ENCODE measurements at places on chromosomes 16 and 17.

DNA sequence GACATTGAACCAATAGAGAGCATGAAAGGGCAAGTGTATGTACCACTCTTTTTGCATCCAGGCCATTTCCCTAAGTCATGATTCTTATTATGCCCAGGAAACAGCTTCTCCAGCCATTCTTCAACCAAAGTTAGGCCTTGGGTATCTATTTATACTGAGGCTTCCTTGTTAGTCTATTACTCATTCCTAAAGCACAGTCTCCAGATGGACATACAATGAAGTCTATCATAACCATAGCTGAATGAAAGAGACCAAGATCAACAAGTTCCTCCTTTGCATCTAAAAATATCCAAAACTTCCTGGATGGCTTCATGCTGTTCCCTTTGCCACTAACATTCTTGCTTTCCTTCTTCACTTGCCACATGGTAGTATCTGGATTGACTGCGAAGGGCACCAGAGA is 265.9 kb downstream of the CDH8 start:
- DNase-seq = no peak

DNA sequence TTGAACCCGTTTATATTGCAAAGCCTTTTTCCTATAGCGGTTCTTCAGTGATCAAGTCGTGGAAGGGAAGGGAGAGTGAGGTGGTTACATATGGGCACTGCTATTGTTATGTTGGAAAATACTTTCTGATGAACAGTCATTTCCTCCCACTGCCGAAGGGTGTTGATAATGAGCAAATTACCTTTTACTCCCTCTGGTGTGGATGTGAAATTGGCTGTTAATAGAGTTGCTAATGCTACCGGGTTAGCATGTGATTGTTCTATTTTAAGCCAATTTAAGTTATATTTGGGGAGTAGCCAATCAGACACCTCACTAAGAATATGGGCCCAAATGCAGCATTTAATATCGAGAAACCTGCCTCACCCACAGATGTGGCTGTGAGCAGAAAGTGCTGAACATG is 15.6 kb upstream of the PMFBP1 start:
- DNase-seq = no peak

DNA sequence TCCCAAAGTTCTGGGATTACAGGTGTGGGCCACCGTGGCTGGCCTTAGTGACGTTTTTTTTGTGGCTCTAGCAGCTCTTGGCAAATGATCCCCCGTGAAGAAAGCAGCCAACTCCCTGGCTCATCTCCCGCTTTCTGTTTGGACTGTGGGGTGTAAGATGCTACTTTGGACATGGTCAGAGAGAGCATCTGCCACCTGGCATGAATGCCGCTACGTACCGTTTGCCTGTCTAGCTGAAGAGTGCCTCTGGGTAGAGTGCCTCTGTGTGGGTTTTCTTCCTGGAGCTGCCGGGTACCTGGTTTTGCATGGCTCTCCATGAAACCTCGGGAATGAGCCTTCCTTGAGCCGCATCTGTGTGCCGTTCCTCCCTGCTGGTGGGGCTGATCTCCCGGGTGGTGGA is 34.3 kb downstream of the NDEL1 start:
- DNase-seq = no peak

GRCh38 chr17:46173153-46173552 is 20.1 kb downstream of the KANSL1 start:
- DNase-seq = no peak

DNA sequence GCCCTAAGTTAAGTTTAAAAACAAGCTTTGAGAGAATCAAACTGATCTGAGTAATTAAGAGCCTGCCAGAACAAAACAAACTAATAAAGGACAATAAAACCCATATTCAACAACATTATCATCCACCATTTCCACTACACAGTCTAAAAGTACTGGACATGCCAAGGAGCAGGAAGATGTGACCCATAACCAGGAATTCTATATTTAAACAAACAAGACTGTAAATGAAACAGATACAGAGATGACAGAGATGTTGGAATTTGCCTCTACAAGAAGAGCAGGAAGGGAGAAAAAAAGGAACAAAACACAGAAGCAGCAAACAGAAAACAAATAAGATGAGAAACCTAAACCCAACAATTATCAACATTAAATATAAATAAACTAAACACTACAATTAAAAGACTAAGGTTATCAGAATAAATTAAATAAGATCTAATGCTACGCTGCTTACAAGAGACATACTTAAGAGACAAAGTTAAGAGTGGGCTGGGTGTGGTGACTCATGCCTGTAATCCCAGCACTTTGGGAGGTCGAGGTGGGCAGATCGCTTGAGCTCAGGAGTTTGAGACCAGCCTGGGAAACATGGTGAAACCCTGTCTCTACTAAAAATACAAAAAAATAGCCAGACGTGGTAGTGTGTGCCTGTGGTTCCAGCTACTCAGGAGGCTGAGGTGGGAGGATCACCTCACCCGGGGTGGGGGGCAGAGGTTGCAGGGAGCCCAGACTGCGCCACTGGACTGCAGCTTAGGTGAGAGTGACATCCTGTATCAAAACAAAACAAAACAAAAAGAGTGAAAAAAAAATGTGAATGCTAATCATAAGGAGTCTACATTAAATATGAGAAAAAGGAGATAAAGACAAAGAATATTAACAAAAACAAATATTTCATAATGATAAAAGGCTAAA is 50.6 kb downstream of the CREBBP start:
- DNase-seq = no peak

- DNase-seq = no peak
These were observed 2.0 kb downstream of the AKAP10 start for GRCh38 chr17:19975601-19976000.

DNA sequence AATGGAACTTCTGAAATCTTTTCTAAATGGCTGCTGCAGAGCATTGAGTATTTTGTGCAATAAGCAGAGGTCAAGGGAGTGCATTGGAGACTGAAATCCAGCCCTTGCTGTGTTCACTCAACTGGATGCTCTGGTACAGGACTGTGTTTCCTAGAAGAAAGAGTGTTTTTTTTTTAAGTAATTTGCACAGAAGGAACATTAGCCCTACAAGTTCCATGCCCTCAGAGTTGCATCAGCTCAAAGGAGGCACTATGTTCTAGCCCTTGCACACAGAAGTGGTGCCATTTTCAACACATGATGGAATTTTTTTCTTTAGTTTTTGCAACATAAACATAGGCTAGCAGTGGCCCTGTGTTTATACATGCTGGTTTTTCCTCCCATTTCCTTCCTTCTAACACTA is 144.1 kb upstream of the HLF start:
- DNase-seq = no peak

DNA sequence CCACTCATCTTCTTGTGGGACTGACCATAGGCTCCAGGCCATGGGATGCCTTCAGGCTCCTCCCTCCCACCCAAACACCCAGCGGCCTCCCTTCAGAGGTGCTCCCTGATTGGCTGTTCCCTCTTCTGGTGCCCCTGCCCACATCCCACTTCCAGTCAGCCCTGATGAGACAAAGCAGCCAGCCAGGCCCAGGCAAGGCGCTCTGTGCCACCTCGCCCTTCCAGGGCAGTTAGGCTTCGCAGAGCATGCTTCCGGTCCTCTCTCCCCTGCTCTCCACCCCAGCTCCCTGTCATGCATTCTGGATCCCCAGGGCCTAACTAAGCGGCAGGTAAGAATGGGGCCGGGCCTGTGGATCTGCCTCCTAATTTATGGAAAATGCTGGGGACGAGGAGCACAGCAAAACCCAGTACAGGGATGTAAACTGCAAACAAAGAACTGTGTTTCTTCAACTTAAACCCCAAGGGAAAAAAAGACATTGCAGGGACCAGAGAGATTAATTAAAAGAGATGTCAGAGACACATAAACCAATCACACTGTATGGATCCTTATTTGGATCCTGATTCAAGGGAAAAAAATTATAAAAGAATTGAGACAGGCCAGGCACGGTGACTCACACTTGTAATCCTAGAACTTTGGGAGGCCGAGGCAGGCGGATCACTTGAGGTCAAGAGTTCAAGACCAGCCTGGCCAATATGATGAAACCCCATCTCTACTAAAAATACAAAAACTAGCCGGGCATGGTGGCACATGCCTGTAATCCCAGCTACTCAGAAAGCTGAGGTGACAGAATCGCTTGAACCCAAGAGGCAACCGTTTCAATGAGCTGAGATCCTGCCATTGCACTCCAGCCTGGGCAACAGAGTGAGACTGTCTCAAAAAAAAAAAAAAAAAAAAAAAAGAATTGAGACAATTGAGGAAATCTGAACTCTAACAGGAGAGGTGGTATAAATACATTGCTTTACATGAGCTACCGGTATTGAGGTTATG is 26.0 kb downstream of the ZDHHC7 start:
- DNase-seq = no peak

DNA sequence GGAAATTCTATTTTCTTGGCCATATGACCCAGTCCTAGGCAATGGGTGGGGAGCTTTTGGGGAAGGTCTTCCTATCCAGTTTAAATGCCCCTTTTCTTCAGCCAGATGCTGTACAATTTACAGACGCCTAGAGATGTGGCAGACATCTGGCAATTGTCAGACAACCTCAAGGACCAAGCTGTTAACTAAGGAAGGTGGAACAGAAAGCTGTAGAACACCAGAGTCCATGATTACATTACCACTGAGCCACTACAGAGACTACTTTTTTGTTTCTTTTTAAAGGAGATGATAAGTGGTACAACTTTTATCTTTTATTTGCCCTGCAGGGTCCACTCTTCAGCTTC is 21.1 kb upstream of the CORO6 start:
- no peak for DNase-seq
